Mammary epithelial cell (primary cell): ENCODE measurements at places on chromosomes 5 and 9. TPM values are rescaled to one million over a fixed set of nuclear protein-coding genes. Genes with fewer than 3 reads are reported as not detected.

The BRD8 gene
- 25.6 TPM for polyA plus RNA-seq

The CNTNAP3B gene
- 6.9 TPM for polyA plus RNA-seq

The CBY3 gene
- polyA plus RNA-seq, result not detected

The PPP2R2B gene
- polyA plus RNA-seq, result 0.18 TPM

The PDE8B gene
- polyA plus RNA-seq, result not detected

The ORM2 gene
- not detected for polyA plus RNA-seq

The STK32A gene
- not detected for polyA plus RNA-seq

The EIF4E1B gene
- polyA plus RNA-seq, result not detected

The CD72 gene
- polyA plus RNA-seq, result 0.49 TPM

GRCh38 chr5:131473731-131474130 lies 161.3 kb downstream of the RAPGEF6 start:
- no peak for DNase-seq

DNA sequence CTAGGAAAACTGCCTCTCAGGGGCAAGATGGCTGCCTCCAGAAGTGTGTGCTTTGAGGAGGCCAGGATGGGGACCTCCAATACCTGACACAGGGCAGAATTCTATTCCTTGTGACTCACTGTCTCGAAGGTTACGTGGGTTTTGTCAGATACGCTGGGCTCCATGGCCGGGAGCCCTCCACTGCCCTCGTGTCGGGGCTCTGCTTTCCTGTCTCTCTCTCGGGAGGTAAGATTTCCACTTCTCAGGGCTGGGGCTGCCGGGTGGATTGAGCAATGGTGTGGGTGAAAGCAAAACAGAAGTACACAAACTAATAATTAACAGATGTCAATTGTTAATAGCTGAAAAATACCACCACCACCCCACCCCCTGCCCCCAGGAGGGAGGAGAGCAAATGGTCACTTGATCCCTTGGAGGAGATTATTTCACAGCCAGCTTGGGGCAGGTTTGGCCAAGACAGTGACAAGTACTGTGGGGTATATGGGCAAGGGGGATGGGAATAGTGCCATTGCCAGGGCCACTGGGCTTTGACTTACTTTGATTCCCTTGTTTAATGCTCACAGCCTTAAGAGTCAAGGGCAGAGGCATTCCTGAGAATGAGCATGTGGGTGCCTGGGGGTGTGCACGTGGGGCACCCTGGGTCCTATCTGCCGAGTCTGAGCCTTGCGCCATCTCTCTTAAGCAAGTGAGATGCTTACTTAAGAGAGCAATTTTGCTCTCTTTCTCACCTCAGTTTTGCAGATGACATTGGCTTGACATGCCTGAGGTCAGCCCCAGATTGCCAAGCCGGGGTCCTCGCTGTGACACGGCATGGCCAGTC lies 28.8 kb upstream of the DAB2IP start:
- no peak for DNase-seq

DNA sequence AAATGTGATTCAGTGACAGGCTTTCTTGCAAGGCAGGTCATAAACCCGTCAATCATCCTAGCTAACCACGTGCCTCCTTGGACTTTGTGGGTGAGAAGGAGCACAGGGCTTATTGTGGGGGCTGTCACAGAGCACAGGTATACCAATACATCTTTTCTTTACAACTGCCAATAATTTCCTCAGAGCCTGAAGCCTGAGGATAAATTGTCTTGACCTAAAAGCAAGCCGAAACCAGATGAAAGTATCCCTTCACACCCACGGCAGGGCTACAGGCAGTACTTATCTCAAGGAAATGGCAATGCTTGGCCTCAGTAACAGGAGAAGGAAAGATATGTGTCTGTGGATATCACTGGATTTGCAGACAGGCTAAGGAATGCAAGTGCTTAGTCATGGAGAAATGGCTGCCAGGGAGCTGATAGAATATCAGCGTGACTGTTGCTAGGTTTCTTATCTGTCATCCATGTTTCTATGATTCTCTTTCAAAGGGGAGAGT lies 90.3 kb upstream of the ZNF366 start:
- DNase-seq, result peak; percentile 60

GRCh38 chr5:175588709-175589429 lies 69.0 kb upstream of the HRH2 start:
- DNase-seq, result no peak

GRCh38 chr5:154653764-154654485 lies 101.3 kb upstream of the LARP1 start:
- DNase-seq, result no peak

GRCh38 chr5:138809391-138809790 lies 56.2 kb downstream of the CTNNA1 start:
- peak; percentile 24 for DNase-seq

- DNase-seq, result no peak
These were observed 4.7 kb downstream of the PLIN2 start for GRCh38 chr9:19122490-19123042.

DNA sequence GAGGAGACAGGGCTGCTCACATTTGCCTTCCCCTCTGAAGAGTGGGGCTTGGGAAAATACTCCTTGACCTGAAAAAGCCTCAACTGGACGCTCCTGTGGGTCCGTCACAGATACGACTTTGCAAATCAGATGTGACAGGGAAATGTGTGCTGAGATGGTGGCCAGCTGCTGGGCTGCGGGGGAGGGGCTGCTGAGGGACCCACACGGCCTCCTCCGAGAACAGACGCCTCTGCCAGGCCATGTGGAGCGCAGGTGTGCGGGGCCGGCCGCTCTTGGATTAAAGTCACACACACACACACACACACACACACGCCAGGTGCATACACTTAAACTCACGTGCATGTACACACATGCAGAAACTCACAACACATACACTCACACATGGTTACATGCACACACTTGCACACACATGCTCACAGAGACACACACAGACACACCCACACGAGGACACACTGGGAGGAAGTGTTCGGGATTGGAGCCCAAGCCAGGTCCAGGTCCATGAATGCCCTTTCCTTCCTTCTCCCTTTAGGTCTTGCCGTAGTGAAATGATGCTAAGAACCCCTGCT lies 167.4 kb downstream of the GAPVD1 start:
- DNase-seq, result no peak

- no peak for DNase-seq
These were observed 23.0 kb downstream of the PDE6A start for GRCh38 chr5:149921597-149921996.

- no peak for DNase-seq
These were observed 3.7 kb downstream of the ANXA1 start for GRCh38 chr9:73155377-73155776.

DNA sequence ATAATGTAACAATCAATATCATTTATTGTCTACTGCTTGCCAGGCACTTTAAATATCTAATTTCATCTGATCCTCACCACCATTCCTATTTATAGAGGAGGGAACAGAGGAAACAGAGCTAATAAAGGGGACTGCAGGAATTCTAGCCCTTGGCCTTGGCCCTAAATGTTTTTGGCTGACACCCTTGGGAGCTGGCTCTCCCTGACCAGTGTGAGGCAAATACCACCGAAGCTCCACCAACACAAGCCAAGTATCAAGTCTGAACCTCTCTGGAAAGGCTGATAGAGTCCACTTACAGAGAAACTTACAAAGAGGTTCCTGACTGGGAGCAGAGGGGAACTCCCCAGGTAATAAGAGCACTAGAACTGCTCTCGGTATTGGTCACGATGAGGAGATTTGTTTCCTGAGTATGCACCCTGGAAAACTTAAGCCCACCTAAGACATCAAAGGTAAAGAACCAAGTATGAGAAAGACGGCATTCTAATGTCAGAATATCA lies 243.1 kb upstream of the PANK3 start:
- DNase-seq, result no peak

- DNase-seq, result peak; percentile 66
These were observed 218.2 kb downstream of the MAST4 start for GRCh38 chr5:66814146-66814991.

GRCh38 chr5:151612689-151613427 lies 21.7 kb upstream of the FAT2 start:
- peak; percentile 100 for DNase-seq

DNA sequence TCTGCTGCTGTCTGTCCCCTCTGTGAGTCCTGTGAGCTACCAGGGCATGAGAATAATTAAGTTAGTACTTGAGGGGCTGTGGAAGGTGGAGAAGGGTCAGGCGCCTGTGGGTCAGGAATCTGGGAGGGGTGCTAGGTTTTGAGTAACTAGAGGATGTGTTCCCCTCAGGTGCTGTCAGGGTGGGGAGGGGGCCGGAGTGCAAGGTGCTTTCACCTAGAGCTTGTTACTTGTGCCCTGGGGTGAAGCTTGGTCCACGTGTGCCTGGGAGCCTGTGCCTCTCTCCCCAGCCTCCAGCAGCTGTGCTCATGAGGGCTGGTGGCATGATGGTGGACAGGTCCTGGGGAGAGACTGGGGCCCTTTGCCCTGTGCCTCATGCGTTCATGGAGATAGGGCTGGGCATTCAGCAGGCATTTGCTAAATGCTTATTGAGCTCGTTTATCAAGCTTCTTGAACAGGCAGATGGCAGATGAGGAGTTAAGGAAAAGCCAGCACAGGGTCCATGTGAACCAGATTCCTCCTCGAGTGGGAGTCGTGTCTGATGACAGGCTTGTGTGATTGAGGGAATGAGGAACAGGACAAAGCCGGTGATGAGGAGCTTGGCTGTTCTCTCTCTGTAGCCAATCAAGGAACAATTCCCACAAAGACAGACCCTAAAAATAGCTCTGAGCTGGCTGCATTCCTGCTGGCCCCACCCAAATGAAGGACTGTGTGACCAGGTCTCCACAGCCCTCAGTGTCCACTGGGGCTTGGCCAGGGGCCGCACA lies 40.9 kb downstream of the CACNA1B start:
- DNase-seq, result no peak
